Stromal cell of bone marrow (primary cell): ENCODE measurements at places on chromosomes 1 and 21.
A peak's percentile ranks its signal among the peaks of the same experiment; 100 is the strongest.

DNA sequence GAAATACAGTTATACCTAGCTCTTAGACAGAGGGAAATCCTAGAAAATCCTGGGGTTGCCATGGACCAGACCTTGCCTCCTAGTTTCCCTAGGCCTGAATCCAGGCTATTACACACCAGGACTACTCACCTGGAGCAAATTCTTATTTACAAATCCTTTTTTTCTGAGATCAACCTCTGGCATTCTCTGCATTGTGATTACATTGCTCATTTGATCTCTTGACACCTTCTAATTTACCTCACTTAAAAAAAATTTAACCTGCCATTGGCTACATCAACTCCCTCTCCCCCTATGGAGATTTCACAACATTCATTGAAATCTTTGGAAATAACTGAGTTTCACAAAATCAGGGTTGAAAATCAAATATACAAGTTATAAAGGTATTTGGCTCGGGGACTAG is 2.9 kb upstream of the C1orf105 start:
- no peak for DNase-seq

- DNase-seq: no peak
These were observed 7.1 kb upstream of the MAP1LC3C start for GRCh38 chr1:242005866-242006535.

GRCh38 chr1:224432672-224433040 is 1.9 kb downstream of the WDR26 start:
- DNase-seq: no peak

DNA sequence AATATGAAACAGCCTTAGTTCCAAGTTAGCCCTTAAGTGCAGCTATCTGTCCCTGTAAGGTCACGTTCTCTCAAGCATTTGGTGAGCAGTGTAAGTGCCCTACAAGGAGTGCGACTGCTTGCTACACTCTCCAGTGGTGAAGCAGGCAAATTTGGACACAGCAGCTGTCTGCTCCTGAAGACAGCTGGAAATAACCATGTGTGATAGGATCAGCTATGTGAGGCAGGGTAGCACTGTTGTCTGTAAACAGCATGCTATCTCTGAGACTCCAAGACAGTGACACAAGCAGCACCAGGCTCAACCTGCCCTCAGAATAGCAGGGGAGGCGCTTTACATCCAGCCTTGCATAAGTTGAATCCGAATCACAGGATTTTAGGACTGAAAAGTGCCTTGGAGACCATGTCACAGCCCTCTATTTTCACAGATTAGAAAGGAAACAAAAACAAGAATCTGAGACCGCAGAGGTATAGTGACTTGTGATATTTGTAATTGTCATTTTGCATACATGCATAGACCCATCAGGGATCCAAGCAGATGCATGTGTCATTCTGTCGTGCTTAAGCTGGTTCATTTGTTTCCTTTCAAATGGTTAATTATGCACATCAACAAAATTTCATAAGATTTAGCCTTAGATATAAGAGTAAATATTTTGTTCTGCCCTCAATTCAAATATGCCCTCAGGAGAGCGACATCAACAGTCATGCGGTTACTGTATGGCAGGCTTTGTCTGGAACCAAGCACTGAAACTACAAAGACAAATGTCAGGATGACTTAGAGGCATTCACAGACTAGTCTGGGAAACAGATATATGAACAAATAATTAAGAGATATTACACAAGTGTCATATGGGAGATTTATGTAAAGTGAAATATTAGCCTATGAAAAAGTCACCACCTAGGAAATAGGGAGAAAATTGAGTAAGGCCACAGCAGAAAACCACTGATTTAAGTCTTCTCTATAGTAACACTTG is 134.9 kb upstream of the NRIP1 start:
- DNase-seq: no peak

DNA sequence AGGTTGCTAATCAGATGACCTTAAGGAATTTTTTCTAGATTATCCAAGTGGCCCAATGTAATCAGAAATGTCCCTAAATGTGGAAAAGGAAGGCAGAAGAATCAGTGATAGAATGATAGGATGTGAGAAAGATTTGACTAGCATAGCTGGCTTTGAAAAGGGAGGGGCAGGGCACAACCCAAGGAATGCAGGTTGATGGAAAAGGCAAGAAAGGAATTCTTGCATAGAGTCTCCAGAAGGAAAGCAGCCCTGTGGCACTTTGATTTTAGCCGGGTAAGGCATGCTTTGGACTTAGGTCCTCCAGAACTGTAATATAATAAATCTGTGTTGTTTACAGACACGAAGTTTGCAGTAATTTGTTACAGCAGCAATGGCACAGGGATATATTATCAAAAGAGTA is 375.7 kb upstream of the B3GALT2 start:
- DNase-seq: no peak

DNA sequence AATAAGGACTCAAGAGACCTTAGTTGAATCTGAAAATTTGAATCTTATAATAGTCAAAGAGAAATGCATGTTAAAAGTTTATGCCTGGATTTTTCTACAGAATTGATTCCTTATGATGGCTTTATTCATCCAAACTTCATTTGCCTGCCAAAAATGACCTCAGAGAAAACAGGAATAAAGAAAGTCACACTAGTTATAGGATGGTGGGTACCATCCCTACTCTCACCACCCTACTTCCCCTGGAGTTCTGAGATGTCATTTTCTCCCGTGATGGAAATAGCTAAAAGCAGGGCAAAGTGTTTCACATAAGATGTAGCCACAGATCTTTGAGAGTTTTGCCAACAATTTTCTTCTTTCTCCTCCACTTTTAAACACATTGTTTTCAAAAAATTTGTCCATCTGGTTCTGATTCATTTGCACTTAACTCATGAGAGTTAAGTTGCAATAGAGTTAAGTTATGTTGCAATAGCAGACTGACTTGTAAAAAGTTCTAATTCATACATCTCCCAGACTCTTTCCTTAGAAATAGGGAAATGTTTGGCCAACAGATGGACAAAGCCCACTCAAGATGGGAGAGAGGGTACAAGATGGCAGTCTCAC is 384.6 kb downstream of the PLPP3 start:
- DNase-seq: peak; percentile 69

GRCh38 chr1:211701733-211702132 is 26.3 kb upstream of the NEK2 start:
- DNase-seq: no peak

GRCh38 chr21:42698733-42699132 is 45.3 kb downstream of the PDE9A start:
- DNase-seq: no peak

- DNase-seq: no peak
These were observed 2.9 kb upstream of the PIGR start for GRCh38 chr1:206949208-206949607.

- DNase-seq: no peak
These were observed 25.9 kb downstream of the RGS5 start for GRCh38 chr1:163176797-163177196.

DNA sequence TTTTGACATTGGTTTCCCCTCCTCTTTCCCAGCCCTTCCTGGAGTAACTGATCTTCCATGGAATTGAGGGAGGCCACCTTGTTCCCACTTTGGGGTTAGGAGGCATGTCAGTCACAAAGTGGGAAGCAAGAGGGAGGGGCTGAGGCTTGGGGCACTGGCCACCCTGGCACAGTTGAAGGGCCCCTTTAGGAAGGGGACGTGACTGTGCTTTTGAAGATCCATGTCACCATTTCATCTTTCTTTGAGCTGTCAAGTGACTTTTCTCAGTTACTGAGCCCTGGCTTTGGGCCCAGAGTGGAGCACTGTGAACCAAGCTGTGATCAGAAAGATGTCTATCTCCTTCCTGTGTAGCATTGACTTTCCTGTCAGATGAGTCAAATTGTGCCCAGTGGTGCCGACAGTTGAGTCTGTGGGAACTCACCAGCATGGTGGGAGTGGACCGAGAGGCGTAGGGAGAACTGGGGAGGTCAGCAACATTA is 38.5 kb upstream of the TDRD10 start:
- no peak for DNase-seq

DNA sequence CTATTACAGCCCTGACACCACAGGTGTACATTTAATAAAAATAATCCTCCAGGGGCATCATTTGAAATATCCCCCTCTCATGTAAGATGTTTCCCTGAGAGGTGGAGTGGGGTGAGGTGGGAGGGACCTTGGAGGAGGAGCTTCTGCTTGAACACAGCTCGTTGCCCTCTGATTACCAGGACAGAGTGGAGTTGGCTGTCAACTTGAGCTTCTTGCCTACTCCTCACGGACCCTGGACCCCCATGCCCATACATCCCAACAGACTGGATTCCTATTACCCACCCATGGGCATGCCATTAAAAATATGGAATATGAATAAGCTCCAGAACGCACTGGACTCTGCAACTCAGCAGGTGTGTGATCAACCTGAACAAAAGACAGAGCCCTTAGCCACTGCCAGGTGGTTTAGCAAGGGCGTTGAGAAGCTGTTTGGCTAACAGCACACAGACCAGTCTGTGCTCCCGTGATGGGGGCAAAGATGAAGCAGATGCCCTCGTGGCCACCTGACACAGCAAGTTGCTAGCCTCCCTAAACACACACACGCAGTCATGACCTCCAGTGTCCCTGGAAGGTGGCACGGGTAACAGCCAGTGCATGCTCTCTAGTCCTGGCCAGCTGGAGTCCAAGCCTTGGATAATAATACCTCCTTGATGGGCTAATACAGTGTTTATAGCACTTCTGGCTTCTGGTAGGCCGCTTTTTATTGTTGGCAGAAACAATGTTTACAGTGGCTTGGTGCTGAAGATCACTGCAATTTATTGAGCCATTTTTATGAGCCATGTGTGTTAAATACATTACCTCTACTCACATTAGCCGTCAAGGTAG is 155.0 kb downstream of the TOMM20 start:
- DNase-seq: no peak

DNA sequence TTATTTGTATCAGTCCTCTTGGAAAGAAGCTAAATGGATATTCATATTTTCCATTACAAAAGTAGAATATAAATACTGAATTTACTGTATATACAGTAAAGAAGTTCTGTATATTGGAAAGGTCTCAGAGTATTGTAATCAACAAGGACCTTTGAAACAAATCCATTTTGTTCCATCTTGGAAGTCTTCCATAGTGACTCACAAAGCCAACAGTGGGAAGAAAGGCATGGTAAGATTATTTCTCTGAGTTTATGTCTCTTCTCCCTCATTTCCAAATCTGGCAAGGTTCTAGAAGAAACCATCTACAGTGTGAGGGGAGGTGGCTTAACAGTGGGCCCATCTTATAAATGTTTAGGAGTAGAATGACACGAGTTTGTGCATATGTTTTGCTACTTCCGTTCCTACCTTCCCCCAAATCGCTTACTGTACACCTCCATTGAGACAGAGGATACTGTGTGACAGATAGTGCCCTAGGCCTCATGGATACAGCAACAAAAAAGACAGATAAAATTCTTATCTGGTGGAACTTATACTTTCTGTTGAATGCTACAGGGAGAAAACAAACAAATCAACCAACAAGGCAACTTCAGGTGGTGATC is 22.1 kb upstream of the SSX2IP start:
- DNase-seq: peak; percentile 84

DNA sequence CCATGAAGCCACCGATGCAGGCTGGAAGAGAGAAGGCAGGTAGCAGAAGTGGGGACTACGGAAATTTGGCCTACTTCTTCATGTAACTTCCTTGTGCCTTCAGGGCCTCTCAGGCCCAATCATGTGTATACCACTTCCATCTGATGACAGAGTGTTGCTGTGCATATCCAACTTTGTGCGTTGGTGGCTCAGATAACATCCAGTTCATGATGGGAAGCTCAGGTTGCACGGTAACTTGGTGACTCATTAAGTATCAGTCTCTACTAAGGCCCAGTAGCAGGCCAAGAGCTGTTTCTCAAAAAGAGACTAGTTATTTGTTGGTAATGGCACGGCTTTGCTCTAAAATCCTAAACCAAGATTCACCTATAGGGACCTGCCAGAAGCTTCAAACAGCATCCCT is 117.6 kb downstream of the LTN1 start:
- no peak for DNase-seq

DNA sequence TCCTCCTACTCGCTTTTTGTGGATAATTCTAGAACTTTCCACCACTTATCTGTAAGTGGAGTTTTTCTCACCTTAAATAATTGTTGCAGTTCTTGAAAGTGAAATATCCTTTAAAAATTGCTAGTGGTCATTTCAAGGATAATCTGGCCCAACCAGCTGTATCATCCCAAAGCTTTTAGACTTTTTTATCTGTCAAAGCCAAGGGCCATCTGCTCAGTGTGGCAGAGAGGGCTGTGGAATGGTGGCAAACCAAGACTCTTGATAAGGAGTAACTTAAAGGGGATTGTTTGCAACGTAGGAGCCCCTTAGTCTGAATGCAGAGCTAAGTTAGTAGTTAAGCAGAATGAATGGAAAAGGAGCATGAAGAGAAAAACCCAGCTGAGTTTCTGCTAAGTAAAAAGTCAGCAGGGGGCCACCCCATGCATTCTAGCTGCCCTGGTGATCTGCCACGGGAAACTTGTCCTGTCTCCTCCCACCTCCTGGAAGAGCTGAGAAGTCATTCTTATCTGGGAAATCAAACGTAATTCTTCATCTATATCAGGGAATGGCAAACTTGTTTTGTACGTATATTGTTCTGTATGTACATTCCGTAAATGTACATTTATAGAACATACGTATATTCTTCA is 169.3 kb downstream of the PRDM2 start:
- DNase-seq: no peak
